CD4-positive, CD25-positive, alpha-beta regulatory T cell (primary cell): ENCODE measurements at places on chromosomes 2 and 18.
A peak's percentile ranks its signal among the peaks of the same experiment; 100 is the strongest.

DNA sequence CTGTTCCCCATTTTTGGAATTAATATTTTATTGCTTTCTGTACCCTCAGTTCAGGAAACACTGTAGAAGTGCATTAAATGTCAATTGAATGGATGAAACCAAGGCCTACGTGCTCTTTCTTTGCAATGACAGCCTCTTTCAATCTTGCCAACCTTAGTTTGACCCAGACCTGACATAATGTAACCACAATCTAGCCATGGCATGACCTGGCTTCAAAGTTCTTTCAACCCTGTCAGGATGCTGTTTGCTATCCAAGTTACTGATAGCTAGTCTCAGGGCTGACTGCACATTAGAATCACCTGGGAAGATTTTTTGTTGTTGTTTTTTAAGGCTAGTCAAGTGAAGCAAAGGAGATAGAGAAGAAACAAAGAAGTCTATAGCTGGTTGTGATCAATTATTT is 190.9 kb upstream of the PKDCC start:
- no peak for DNase-seq

- no peak for DNase-seq
These were observed 58.2 kb downstream of the GLS start for GRCh38 chr2:190938771-190939335.

GRCh38 chr2:172869861-172870260 is 134.2 kb downstream of the RAPGEF4 start:
- DNase-seq = no peak

DNA sequence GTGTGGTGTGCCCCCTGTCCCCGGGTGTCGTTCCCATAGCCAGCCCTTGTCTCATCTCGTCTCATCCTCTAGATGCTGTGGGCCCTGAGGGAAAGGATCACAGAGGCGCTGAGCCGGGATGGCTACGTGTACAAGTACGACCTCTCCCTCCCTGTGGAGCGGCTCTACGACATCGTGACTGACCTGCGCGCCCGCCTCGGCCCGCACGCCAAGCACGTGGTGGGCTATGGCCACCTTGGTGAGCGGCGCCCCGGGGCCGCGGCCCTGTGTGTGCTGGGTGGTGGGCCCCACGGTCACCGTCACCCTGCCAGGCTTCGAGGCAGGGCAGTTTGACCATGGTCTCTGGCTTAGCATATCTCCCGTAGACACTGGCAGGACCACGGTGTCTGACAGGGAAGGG is 20.8 kb upstream of the GAL3ST2 start:
- no peak for DNase-seq

- DNase-seq = no peak
These were observed 59.8 kb downstream of the TSN start for GRCh38 chr2:121815216-121815615.

DNA sequence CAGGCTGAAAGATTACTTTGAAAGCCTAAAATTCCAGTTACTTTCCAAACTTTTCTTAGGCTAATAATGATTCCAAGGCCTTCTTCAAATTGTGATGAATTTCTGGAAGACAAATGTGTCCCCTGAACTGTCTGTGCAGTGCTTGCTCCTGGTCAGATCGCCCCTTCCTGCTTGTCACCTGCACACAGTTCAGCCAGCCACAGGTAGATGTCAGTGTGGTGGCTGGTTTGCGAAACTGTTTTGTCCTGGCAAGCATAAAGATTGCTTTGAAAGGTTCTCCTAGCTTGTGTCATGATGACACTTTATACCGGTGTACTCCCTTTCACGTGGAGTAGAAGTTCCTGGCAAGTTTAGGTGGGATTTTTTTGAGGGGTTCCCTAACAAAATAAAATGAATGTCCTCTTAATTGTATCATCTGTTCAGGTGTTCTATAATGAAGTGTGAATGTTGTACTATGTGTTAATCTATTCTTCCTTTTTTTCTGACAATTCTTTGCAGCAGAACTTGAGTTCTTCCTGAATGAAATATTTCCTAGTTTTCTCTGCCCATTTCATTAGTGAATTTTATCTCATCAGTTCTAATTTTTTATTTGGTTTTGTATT is 298.8 kb downstream of the ZNF407 start:
- peak; percentile 47 for DNase-seq

GRCh38 chr2:119108186-119108585 is 50.4 kb downstream of the C1QL2 start:
- DNase-seq = no peak
